Body of pancreas (tissue), 4 donors: ENCODE measurements at places on chromosomes 2 and 18. TPM values are rescaled to one million over a fixed set of nuclear protein-coding genes. Genes with fewer than 3 reads are reported as not detected.

GRCh38 chr18:73900106-73900835 is 247.4 kb downstream of the FBXO15 start:
- no peak for DNase-seq

DNA sequence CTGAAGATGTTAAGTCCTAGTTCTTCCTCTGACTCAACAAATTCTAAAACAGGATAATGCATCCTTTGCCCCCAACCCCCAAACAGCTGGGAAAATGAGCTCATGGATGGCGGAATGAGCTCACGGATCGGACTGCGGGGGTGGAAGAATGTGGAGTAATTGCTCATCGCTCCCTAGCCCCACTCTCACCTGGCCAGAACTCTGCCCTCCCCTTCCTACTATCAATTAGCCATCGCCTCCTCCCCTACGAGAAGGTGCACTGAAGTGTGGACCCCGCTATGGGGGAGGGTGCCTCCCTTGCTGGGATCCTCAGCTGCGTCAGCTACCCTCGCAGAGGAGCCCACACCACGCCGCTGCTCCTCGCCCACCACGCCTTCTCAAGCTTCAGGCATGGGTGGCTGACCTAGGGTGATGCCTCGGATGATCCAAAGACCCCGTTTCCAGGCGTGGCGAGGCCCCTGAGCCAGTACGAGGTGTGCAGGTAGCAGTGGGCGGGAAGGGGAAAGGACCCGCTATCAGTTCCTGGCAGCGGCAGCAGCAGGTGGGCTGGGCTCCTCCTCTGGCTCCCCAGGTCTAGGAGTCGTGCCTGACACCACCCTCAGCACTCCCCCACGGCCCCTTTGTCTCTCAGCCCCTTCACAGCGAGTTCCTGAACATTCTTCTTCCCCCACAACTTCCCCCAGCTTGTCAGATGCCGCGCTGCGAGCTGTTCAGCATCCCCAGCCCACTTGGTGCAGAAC is 82.1 kb upstream of the POMC start:
- no peak for DNase-seq

- no peak for DNase-seq
Measured at GRCh38 chr2:238754259-238754658, 93.6 kb upstream of the TWIST2 start.

Gene SEPTIN10
- 44.9 TPM for total RNA-seq

DNA sequence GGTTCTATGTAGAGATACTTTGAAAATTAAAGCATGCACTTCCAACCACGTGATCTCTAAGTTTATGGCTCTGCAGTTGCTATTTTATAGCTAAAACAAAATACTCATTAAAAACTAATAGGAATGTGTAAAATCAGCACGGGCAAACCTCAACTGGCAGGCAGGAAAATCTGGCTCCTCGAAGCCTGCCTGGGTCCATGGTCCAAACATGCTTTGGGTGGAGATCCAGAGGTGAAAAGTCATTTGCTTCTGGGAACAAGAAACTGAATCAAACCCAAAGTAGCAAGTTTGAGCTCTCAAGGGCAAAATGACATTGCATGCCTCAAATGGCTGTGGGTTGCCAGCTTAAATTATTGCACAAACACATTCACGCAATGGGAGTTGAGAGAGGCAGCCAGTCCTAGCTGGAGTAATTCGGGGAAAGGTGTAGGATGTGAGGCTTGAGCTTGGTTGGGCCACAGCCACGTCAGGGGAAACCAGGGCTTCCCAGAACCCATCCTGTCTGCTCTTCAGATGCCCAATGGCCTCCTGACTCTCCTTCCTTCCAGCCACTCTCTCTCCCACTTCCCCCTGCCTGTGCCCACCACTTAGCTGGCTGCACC is 75.2 kb upstream of the LCLAT1 start:
- DNase-seq: no peak

GRCh38 chr2:104412384-104412783 is 441.5 kb upstream of the POU3F3 start:
- peak; percentile 53 for DNase-seq

Gene SCN7A
- 7.8 TPM for total RNA-seq

DNA sequence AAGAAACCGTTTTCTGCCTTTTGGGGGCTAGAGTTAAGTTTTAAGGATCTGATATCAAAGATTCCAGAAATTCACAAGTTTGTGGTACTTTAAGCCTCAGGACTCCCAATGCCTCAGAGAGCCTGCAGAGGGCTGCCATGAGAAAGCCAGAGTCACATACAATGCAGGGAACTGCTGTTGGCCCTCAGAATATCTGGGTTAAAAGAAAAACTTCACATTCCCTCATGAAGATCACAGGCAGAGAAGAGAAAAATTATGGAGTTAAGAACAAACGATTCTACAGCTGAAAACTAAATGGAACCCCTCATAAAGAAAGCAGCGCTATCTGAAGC is 39.5 kb downstream of the HDAC4 start:
- DNase-seq: no peak

GRCh38 chr18:21163647-21164547 is 52.3 kb upstream of the ROCK1 start:
- no peak for DNase-seq

Gene ZNF638
- total RNA-seq: 108 TPM

GRCh38 chr2:12014088-12014960 is 267.9 kb downstream of the LPIN1 start:
- DNase-seq: no peak

DNA sequence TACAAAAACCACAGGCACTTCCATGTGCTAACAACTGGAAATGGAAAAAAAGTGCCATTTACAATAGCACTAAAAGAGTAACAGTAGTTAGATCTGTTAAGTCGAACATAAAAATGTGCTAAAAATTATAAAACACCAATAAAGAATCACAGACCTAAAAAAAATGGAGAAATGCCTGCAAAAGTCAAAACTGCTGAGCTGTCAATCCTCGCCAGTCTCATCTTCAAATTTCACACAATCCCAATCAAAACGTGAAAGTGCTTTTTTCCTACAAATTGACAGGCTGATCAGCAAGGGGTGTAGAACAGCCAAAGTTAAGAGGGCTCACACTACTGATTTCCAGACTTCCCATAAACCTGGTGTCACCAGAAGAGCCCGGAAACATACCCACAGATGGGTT is 53.2 kb downstream of the ANO7 start:
- DNase-seq: no peak

- no peak for DNase-seq
Measured at GRCh38 chr2:191636586-191636985, 41.4 kb upstream of the NABP1 start.

GRCh38 chr2:67879586-67880290 is 183.1 kb downstream of the C1D start:
- no peak for DNase-seq

DNA sequence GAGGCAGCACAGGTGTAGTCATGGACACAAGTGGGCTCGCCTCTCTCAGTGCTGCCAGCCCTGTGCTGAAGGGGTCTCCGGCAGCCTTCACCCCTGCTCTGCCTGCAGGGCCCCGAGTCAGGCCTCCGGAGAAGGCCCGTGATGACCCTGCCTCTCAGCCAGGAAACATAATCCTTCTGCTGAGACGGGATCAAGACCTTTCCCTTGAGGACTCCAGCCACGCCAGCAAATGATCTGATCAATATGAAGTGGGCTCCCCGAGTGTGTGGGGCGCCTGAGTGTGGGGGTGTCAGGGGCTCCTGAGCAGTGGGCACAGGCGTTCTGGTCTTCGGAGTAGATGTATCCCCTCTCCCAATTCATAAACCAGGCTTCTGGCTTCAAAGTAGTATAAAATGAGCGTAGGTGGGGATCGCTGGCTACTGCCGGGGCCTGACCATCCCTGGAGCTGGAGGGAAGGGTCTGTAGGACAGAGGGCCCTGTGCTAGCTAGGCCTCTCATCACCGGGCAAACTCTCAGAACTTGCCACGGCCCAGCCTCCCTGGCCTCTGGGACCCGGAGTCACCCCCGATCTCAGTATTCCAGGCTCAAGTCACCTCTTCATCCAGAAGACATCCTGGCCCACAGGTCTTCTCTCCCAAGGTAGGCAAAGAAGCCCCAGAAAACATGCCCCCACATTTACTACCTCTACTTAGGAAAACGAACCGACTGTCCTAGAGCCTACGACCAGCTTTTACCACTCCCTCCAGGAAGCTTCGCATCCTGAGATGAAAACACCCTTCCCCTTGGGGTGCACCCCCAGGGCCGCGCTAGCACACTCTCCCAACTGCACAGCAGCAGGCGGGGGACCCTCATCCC is 33.6 kb downstream of the CRACDL start:
- no peak for DNase-seq

Gene MAIP1
- 11.2 TPM for total RNA-seq

- peak; percentile 74 for DNase-seq
Measured at GRCh38 chr2:149329489-149330126, 779 bp upstream of the LYPD6 start.

Gene HOXD10
- total RNA-seq: 0.26 TPM

Gene SERPINB11
- not detected for total RNA-seq

GRCh38 chr2:159091976-159092375 is 123.5 kb downstream of the TANC1 start:
- DNase-seq: no peak

Gene TIA1
- total RNA-seq: 96.6 TPM

Gene CAPN14
- total RNA-seq: not detected

GRCh38 chr2:3284657-3285630 is 92.7 kb downstream of the EIPR1 start:
- no peak for DNase-seq

- no peak for DNase-seq
Measured at GRCh38 chr2:218872645-218873358, 7.8 kb upstream of the WNT10A start.

DNA sequence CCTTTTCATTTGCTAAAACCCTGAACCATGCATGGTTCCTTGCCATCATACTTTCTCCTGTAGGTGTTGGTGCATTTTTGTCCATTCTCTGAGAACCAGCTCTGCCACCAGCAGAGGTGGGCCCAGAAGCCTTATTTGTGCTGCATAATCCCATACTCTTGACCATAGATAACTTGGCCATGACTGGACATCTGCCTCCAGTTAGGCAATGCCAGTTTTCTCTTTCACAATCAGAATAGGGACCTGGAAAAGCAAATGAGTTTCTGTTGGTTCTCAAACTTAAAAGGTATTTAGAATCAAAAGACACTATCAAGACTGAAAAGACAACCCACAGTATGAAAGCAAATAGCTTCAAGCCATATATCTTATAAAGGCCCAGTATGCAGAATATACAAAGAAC is 167.3 kb downstream of the MAIP1 start:
- no peak for DNase-seq

- peak; percentile 49 for DNase-seq
Measured at GRCh38 chr2:40487602-40488001, 35.7 kb upstream of the SLC8A1 start.

GRCh38 chr2:196205881-196206435 is 34.6 kb upstream of the STK17B start:
- DNase-seq: no peak

DNA sequence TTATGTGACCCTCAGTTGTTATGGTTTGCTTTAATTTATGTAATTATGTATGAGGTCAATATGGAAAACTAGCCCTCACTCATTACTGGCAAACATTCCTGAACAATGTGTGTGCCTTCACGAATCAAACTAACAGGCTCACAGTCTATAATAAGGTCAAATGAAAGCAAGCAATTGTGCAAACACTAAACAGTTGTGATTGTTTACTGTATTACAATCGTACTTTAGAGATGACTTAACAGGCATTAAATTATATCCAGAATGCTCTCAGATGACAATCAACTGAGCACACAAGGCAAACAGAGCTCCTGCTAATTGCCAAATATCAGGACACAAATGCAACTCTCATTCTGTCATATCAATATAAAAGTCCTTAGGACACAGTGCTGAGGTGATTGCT is 29.5 kb downstream of the COL5A2 start:
- no peak for DNase-seq

DNA sequence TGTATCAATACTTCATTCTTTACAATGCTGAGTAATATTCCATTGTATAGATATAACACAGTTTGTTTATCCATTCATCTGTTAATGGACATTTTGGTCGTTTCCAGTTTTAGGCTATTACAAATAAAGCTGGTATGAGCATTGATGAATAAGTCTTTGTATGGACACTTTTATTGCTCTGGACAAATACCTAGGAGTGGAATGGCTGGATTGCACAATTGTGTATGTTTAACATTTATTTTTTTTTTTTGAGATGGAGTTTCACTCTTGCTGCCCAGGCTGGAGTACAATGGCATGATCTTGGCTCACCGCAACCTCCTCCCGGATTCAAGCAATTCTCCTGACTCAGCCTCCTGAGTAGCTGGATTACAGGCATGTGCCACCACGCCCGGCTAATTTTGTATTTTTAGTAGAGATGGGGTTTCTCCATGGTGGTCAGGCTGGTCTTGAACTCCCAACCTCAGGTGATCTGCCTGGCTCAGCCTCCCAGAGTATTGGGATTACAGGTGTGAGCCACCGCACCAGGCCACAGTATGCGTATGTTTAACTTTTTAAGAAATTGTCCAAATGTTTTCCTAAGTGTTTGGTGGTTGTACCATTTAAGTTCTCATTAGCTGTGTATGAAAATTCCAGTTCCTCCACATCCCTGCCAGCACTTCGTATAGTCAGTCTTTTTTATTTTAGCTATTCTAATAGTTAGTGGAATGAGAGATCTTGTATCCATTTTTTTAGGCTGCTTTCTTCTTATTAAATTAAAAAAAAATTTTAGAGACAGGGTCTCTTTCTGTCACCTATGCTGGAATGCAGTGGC is 194.9 kb upstream of the HAAO start:
- peak; percentile 16 for DNase-seq

GRCh38 chr2:89851583-89851905 is 1160.1 kb downstream of the RPIA start:
- no peak for DNase-seq

- DNase-seq: no peak
Measured at GRCh38 chr2:219451661-219452360, 17.2 kb downstream of the SPEG start.

DNA sequence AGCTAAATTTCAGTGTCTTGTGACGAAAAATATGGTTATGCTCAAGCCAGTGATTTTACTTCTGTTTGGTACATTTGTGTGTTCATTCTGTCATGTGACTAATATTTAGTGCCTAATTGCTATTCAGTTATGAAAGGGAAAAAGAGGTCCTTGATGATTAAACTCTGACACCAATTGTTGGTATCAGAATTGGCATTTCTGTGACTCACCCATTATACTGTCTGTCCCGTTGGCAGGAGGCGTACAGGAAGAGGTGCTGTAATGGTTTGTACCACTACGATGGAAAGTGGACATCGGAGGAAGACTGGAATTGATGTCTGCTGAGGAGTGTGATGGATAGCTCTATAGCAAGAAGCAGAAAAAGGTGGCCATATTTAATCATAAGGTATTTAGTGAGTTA is 310.4 kb upstream of the CCDC68 start:
- no peak for DNase-seq

Gene IL1RL1
- 15.3 TPM for total RNA-seq

Gene FABP1
- total RNA-seq: not detected

Gene CAVIN2
- 15.8 TPM for total RNA-seq

Gene ZNF516
- total RNA-seq: 16.5 TPM

Gene TTC39C
- 21.8 TPM for total RNA-seq

GRCh38 chr2:65120990-65121693 is 8.8 kb downstream of the RAB1A start:
- DNase-seq: no peak
